ENCODE measurements at places on chromosomes 13 and 19.
A peak's percentile ranks its signal among the peaks of the same experiment; 100 is the strongest.

- DNase-seq: no peak
Measured at GRCh38 chr13:99953138-99953755, 18.3 kb downstream of the ZIC5 start.

DNA sequence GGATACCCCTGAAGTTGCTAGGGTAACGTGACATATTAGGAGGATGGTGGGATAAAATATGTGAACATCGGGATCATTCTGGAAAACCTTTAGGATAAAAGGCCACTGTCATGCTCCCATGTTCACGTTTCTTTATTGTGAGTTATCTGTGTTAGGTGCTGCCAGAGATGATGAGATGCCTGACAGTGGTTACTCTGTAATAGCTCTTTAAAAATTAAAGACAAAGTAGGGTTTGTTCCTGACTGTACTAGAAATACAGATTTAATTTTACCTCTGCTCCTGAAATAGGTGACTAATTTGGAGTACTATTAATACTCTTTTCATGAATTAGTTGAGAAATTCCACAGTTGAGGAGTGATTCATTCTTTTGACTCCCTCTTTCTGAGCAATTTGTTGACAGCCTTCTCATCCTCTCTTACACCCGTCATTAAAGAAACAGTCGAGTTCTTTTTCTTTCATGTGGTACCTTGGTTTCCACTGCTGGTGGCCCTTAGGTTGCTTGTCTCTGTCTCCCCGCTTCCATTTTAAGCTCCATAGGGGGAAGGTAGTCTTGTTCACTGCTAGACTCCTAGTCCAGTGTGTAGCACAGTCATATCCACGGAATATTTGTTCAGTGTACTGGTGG, 28.4 kb downstream of the SAE1 start:
- DNase-seq: no peak

- no peak for DNase-seq
Measured at GRCh38 chr19:32908641-32909190, 39.1 kb upstream of the SLC7A9 start.

DNA sequence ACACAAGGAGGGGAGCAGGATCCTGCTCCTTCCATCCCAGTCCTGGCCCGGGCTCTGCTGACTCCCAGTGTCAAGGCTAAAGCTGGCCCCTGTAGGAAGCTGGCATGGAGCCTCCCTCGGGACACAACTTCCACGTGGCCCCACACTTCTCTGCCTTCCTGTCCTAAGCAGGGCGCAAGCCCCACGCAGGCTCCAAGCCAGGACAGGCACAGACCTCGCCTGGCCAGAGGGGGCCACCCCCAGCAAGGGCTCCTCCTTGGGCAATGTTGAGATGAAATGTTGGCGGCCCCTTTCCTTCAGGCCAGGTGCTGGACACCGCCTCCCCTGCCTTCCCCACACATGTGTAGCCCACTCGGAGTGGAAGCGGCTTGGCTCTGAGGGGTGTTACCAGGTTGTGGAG, 66.6 kb downstream of the COL4A1 start:
- DNase-seq: no peak

GRCh38 chr19:48102870-48103751, 7.5 kb downstream of the PLA2G4C start:
- DNase-seq: peak; percentile 15

DNA sequence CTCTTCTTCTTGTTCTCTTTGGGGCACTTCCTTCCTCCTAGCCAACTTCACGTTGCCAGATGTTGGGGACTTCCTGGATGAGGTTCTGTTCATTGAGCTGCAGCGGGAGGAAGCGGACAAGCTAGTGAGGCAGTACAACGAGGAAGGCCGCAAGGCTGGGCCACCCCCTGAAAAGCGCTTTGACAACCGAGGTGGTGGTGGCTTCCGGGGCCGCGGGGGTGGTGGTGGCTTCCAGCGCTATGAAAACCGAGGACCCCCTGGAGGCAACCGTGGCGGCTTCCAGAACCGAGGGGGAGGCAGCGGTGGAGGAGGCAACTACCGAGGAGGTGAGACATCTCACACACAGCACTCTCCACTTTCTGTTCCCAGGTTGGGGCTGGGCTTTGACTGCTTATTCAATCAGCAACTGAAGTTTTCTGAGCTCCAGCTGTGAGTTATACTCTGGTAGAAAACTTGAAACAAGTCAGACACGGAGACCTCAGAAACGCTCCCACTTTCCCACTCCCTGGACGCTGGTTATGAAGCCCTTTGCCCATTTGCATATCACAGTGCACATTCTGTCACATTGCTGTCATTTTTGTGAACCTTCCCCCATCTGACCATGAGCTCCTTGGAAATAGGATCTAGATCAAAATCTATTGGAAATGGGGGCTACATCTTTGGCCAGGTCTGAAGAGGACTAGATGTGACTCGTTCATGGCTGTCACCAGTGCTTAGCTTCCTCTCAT, 7.2 kb upstream of the CCDC97 start:
- no peak for DNase-seq

DNA sequence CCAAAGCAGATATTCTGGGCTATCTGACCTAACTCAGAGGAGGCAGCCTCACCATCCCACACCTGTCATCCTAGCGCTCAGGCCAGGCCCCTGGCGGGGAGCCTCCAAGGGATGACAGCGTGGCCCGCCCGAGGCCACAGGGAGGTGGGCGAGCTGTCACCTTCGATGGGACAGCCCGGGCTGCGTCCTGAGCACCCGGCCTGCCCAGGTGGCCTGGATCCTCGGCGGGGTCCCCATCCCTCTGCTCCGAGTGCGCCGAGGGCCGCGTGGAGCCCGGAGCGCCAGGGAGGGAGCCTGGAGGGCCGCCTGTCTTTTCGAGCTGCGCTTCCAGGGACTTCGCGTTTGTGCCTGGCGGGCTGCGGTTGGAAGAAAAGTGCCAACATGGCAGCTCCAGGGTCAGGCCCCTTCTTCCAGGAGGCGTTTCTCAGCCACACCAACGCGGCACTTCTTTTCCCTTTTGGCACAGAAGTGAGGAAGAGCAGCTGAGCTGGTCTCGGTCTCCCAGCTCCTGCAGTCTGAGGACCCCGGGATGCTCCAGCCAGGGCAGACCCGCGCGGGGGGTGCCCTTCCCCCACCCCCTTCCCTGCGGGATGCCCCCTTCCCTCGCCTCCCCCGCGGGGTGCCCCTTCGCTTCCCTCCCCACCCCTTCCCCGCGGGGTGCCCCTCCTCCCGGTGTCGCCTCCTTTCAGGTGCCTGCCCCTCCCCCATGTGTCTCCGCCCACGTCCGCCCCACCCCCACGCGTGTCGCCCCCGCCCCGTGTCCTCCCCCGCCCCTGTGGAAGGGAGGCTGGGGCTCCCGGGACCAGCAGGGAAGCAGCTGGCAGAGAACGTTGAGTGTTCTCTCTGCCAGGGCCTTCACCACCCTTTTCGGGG, 42.3 kb downstream of the GJA3 start:
- no peak for DNase-seq

DNA sequence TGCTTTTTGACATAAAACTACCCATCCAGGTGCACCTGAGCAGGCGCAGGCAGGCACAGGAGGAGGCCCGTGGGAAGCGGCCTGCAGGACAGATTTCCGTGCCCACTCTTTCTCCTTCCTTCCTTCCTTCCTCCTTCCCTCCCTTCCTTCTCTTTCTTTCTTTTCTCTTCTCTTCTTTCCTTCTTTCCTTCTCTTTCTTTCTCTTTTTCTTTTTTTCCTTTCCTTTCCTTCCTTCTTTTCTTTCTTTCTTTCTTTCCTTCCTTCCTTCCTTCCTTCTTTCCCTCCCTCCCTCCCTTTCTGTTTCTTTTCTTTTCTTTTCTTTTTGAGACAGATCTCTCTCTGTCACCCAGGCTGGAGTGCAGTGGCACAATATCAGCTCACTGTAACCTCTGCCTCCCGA, 21.2 kb upstream of the TMEM255B start:
- DNase-seq: no peak

- DNase-seq: no peak
Measured at GRCh38 chr13:76214001-76214400, 577.9 kb downstream of the LMO7 start.

- no peak for DNase-seq
Measured at GRCh38 chr13:113456116-113456702, 2.9 kb upstream of the ADPRHL1 start.

DNA sequence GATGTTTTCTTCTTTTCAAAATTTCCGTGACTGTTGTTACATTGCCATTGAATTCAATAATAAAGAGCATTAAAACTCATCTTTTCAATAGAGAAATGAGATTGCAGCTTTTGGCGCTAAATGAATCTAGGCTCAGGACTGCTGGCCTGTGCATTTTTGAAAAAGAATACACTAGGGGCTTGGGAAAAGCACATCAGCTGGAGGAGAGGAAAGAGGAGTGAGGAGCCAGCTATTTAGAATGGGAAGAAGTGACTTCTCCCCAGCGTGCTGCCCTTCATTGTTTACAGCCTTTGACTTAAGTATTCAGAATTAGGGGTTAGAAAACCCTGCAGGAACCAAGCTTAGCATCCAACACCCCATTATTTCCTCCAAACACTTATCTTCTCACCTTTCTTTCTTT, 43.3 kb downstream of the TNFSF11 start:
- DNase-seq: no peak

GRCh38 chr13:25192489-25192888, 20.4 kb upstream of the AMER2 start:
- DNase-seq: no peak

DNA sequence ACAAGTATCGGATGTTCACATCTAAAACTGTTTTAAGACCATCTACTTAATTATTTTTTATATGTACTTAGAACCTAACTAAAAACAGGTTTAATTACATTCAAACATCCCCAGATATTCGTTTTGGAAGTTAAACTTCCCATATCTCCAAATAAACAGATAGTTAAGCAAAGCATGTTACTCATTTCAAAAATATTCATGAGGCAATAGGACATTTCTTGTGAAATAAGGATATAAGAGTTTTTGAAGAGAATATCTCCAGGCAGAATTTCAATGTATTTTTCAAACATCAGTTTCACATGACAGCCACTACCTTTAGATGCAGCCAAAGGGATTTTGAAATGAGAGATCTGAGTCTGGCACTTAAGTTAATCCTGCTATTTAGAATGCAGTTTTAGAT, 697.5 kb downstream of the SLITRK1 start:
- DNase-seq: no peak

DNA sequence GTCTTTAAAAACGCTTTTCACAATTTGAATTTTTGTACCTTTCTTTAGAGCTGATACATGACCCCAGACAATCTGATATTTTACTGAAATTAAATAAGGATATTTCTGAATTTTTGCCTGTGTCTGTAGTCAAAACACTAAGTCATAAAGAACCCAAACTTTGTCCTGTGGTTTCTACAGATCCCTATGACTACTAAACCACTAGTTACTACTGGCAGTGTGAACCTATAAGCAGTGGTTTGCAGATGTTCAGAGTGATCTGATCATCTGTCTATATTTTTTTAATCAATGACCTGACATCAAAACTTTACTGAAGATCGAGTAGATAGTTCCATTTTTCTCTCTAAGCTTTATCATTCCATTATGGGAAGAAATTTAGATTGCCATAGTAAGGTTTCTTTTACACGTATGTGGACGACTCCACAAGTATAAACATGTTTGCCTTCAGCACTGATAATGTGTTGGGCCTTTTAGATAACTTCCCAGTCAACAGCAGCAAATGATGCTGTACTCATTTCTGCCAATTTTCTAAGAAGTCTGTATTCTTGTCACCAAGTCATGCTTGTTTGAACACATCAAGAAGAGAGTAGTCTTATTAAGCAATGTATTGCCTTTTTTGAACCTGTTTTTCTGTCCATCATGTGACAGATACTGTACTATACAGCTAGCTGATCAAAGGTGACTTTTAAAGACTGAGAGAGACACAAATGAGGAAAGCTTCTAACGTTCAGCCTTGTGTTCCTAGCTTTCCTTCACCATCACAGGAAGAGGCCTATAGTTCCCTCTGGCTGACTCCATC, 21.8 kb downstream of the POLR1D start:
- DNase-seq: no peak

DNA sequence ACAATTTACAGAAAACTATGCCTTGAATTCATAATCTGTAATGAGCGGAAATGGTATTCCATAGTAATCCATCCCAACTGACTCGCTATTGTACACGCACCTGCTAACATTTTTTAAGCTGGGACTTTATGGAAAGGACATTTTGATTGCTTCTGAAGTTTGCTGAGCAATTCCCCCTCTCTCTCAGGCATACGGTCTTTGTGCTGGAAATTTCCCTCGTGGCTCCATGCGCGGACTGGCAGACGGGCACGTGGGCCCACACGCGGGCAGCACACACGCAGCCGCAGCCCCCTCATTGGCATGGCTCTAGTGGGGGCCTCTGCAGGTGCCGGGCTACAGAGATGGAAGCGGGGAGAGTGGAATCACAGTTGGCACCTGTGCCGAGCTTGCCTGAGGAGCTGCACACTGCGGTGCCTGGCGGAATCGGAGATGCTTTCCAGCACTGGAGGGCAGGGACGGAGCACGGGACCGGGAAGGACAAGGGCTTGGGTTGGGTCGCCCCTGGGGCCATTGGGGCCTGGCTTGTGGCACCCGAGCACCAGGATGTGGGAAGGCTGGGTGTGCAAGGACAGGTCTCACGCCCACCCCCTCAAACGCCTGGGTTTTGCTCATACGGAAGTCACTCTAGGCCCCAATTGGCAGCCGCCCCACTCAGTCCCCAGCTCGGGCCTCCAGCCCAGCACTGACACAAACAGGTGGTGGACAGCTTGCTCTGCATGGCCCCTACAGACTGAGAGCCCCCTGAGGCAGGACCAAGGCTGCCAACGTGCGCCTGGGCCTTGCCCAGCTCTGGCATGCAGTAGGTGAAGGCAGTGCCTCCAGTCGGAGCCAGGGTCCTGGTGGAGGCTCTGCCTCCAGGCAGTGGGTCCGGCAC, 30.2 kb upstream of the CCNE1 start:
- no peak for DNase-seq

DNA sequence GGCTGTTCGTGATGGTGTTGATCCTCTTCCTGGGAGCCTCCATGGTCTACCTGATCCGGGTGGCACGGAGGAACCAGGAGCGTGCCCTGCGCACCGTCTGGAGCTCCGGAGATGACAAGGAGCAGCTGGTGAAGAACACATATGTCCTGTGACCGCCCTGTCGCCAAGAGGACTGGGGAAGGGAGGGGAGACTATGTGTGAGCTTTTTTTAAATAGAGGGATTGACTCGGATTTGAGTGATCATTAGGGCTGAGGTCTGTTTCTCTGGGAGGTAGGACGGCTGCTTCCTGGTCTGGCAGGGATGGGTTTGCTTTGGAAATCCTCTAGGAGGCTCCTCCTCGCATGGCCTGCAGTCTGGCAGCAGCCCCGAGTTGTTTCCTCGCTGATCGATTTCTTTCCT, 12.2 kb upstream of the C19orf33 start:
- no peak for DNase-seq

Data from SK-N-DZ (cell line).